ENCODE measurements at places on chromosomes 2 and 18. TPM values are rescaled to one million over a fixed set of nuclear protein-coding genes. Genes with fewer than 3 reads are reported as not detected.

Gene IL36B
- total RNA-seq, result not detected

Gene ANKRD30B
- not detected for total RNA-seq

Gene NR4A2
- total RNA-seq, result 13.2 TPM

Gene CHRNA1
- not detected for total RNA-seq

Gene VIL1
- not detected for total RNA-seq

Gene TMEM17
- total RNA-seq, result 0.19 TPM

Gene IL37
- not detected for total RNA-seq

Gene TFCP2L1
- 0.12 TPM for total RNA-seq

Gene TSGA10
- total RNA-seq, result 3.7 TPM

Gene SERPINB3
- total RNA-seq, result not detected

Gene VAPA
- 182 TPM for total RNA-seq

Gene PROM2
- 1.4 TPM for total RNA-seq

Measured in activated CD4-positive, alpha-beta T cell treated with anti-CD3 and anti-CD28 coated beads, Interleukin-2, amount 10 ng/mL, durations not matched to agents 24 days and 14 days (primary cell).